Progenitor cell of endocrine pancreas (in vitro differentiated cells): ENCODE measurements at places on chromosomes 2 and 18. TPM values are rescaled to one million over a fixed set of nuclear protein-coding genes. Genes with fewer than 3 reads are reported as not detected.

Gene AMMECR1L
- total RNA-seq: 23.1 and 24.0 TPM in 2 replicates

Gene CYP27A1
- 15.1 and 16.4 TPM in 2 replicates for total RNA-seq

Gene BCL2
- 3.8 and 4.1 TPM in 2 replicates for total RNA-seq

Gene RIT2
- total RNA-seq: not detected in 2 replicates

Gene ASB18
- total RNA-seq: not detected in 2 replicates

Gene STPG4
- 0.33 and 0.34 TPM in 2 replicates for total RNA-seq

DNA sequence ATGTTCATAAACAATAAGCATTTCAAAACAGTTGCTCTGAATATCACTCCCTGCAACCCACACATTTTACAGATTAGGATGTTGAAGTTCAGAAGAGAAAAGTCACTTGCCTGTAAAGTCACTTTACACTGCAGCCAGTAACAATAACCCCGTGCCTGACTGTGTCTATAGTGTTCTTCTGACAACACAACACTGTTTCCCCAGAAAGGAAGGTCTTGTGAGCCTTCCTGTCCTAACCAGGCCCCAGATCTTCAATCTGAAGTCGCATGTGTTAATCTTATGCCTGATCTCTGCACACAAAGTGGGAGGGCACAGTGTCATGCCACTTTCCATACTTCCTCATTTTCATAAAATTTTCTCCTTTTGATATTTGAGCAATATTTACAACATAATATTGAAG is 120.2 kb downstream of the FEZ2 start:
- no peak for DNase-seq

DNA sequence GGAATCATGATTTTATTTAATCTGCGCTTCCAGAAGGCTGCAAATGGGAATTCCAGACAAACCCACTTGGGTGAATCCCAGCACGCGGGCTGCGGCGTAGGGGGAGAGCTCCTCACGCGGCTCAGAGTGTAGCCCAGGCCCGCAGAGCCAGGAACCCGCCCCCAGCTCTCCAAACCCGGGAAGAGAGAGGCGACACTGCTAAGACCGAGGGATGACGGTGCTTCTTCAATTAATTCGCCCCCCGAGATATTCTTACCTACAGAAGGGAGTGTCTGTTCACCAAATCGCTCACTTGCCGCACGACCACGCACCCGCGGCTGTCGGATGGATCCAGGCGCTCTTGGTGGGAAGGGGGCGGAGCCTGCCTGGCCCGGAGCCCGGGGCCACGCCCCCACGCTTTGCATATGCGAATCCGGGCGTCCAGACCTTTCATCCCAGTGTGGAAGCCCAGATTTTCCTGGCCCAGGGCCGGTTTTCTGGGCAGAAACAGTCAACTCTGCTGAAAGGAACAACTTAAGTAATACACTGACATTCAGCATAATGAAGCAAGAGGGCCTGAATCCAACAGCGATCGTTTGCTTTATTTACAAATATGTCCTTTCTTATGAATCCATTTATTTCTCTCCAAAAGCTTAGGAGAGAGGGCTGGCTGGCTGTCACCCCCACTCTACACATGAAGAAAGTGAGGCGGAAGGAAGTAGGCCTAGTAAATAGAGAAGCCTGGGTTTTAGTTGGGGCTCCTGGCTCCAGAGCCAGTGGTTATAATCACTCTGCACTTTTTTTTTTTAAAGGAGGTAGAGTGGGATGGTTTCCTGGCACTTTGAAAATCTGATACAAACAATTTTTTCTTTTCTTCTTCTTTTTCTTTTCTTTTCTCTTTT is at the start of gene SLC19A3:
Gene SLC19A3, minus strand, starts transcription at position 342 of the 881 bp plus-strand sequence. CDS start 15,710 bp downstream, outside the sequence.
- peak; percentile 69 for DNase-seq

DNA sequence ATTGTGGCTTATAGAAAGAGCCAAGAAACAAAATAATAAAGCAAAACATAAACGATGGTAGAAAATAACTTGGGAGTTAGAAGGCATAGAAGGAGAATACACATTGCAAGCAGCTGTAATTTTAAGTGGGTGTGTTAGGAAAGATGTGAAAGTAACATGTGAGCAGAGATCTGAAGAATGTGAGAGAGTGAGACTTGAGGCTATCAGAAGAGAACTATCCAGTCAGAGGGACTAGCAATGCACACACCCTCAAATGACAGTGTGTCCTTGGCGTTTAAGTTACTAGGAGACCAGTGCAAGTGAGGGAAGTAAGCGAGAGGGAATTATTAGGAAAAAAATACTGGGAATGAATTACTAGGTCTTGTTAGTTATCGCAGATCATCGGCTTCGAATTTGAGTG is 304.9 kb downstream of the DSEL start:
- no peak for DNase-seq

GRCh38 chr2:167555098-167555720 is 666.9 kb downstream of the XIRP2 start:
- no peak for DNase-seq

- DNase-seq: no peak
Measured at GRCh38 chr18:7577706-7578105, 10.6 kb downstream of the PTPRM start.

DNA sequence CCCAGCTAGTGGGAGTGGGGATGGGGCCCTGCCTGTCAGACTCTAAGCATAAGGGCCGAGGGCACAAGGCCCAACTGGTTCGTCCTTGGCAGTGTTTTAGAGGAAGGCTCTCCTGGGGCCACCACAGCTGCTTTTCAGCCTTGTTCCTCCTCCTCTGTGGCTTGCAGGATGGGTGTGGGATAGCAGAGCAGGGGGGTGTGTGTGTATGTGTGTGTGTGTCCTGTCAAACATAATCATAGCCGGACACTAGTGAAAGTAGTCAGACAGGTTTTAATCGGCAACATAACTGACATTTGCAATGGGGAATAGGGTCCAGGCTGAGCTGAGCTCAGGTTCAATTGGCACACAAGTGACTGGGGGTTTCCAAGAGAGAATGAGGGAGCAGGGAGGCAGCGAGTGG is 114.2 kb downstream of the SEPTIN10 start:
- DNase-seq: no peak

DNA sequence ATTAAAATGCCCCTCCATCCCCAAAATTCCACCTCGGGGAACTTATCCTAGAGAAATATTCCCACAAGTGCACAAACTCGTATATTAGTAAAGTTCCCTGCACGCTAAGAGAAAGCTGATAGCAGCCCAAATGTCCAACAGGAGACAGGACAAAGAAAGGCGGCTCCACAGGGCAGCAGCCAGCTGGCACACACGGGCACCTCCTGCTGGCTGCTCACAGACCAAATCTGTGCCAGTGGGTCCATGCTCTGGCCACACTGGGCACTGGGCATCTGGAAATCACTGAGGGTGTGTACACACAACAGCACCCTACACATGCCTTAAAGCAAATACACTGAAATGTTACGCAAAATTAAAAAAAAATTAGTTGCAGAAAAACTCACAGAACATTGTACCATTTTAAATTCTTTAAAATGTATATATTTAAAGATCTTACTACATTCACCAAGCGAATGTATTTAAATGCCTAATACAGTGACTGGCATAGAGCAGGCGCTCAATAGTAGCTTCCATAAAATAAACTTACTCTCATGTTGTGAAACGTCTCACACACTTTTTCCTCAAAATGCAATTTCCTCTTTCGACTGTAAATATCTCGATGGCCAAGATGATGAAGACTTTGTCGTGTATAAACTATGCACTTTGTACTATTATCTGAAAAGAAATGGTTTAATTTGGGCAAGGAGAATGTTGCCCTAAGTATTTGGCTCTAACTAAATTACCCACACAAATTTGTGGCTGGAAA is 19.4 kb downstream of the ZNF516 start:
- DNase-seq: no peak

- DNase-seq: no peak
Measured at GRCh38 chr2:207871506-207871905, 101.8 kb upstream of the FZD5 start.

- no peak for DNase-seq
Measured at GRCh38 chr18:24019641-24020331, 5.2 kb downstream of the TTC39C start.

DNA sequence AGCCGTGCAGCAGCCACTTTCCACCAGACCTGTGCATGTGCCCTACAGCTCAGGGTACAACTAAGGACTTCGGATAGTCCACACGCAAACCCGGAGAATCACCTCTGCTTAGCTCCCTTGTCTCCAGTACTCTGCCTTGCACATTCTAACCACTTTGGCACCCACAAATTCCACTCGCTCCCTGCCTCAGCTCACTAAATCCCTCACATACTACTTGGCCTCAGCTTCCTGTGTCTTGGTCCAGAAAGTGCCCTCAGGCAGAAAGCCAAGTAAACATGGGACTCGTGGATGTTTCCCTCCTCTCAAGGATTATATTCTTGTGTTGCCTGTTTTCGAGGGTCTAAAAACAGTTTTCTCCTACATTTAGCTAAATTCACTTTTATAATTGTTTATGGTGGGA is 157.8 kb upstream of the DAPL1 start:
- DNase-seq: no peak

DNA sequence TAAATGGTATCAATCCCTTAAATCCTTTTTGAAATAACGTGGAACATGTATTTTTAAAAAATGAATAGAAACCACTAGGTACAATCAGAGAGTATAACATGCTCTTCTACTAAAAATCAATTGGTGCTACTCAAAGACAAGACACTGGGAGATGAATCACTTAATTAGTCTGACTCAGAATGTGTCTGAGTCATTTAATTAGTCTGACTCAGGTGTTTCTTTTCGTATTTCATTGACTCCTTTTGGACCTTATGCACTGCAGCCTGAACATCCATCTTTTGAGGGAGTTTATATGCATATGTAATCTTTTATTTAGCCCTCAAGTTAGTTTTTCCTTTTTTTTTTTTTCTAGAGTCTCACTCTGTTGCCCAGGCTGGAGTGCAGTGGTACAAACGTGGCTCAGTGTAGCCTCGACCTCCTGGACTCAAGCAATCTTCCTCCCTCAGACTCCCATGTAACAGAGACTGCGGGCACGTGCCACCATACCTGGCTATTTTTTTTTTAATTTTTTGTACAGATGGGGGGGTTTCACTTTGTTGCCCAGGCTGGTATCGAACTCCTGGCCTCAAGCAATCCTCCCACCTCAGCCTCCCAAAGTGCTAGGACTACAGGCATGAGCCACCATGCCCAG is 26.5 kb downstream of the PPP4R3B start:
- DNase-seq: no peak

GRCh38 chr2:95203911-95204310 is 3.4 kb upstream of the ZNF892 start:
- no peak for DNase-seq

GRCh38 chr18:43158381-43158780 is 42.9 kb upstream of the RIT2 start:
- no peak for DNase-seq

- no peak for DNase-seq
Measured at GRCh38 chr18:8139891-8140406, 469.3 kb upstream of the RAB12 start.

GRCh38 chr2:85953476-85953875 is 64.7 kb upstream of the ST3GAL5 start:
- DNase-seq: no peak

DNA sequence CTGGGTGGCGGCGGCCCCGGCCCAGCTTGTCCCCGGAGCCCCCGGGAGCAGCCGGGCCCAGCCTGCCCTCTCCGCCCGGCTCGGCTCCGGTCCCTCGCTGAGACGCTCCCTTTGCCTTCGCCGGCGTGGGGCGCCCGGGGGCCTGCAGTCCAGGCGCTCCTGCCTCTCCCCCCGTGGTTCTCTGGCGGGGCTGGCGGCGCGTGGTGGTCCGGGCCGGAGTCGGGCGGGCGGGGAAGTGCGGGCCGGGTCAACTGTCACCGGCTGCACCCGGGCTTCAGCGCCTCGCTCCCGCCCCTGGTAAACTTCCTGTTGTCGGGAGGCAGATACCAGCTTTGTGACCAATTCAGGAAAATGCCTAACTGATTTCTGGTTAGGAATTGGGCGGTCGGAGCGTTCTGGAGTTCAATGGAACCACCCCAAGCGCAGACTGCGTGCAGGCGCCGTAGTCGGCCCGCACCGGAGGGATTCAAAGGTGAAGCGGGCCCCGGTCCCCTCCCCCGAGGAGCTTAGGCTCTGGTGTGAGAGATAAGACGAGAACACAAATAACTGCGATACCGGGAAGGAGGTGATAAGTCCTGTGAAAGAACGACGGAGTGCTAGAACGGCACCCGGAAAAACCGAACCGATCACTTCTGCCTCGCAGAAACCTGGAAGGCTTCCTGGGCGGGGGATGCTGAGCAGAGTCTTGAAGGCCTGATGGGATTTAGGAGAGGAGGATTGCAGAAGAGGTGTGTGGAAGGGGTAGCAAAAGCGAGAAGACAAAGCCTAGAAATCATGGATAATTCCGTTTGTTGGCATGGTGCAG is 891 bp downstream of the CAB39 start:
- peak; percentile 32 for DNase-seq

- no peak for DNase-seq
Measured at GRCh38 chr2:113179446-113180045, 5.8 kb downstream of the PSD4 start.

DNA sequence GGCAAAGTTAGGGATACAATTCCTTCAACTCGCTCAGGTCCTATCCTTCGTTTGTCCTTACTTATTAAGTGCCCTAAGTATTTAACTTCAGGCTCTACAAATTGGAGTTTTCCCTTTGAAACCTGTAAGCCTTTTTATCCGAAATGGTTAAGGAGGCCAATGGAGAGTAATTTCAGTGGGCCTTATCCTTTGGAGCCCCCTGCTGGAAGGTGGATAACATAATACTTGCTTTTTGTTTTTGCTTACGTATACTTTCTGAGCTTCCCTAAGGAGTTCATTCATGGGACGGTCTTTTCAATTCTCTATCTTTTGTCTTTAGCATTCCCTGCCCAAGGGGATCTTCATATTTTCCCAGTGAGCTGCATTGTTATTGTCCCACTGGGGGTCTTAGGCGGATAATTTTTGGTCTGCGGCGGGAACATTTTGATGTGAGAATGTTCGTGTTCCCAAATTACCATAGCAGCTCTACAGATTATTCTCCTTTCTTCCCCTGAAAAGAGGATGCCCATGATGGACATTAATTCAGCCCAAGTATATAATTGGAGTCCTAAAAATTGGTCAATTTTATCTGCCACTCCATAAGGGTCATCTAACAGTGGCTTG is 34.4 kb upstream of the TRAPPC8 start:
- no peak for DNase-seq

- no peak for DNase-seq
Measured at GRCh38 chr2:161131074-161131680, 29.1 kb upstream of the TANK start.

GRCh38 chr2:127175041-127175721 is 44.9 kb downstream of the CYP27C1 start:
- no peak for DNase-seq

DNA sequence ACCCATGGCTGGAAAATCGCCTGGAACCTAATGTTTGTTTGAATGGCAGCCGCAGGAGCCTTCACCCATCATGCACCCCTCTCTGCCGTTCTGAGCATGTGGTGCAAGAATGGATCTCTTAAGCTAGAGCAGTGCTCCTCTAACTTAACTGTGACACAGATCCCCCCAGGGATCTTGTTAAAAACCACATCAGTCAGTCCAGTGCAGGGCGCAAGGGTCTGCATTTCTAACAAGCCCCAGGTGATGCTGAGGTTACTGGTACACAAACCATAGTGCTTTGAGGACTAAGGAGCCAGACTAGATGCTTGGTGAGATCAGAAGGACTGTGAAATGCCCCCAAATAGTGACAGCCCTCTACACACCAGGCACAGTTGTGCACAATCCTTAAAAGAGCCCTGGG is 87.1 kb upstream of the KCTD1 start:
- DNase-seq: no peak

- DNase-seq: no peak
Measured at GRCh38 chr2:158317642-158318041, 138.9 kb downstream of the CCDC148 start.
